ENCODE measurements at places on chromosomes 1 and 21. TPM values are rescaled to one million over a fixed set of nuclear protein-coding genes. Genes with fewer than 3 reads are reported as not detected.

Gene CLIC4
- 50.7 TPM for total RNA-seq

Gene KLF17
- 0.67 TPM for total RNA-seq

Gene CCDC18
- total RNA-seq = 4.9 TPM

Gene ERICH3
- total RNA-seq = not detected

Gene NMNAT2
- 0.47 TPM for total RNA-seq

Gene BRINP2
- total RNA-seq = 0.54 TPM

Gene TNFRSF8
- 0.11 TPM for total RNA-seq

Gene ICOSLG
- 3.9 TPM for total RNA-seq

Gene GSTM1
- total RNA-seq = not detected

Gene PFKL
- 41.4 TPM for total RNA-seq

Gene OLFML2B
- total RNA-seq = 0.32 TPM

Gene GPR61
- not detected for total RNA-seq

Gene KCNN3
- total RNA-seq = 0.05 TPM

Gene SLAMF7
- 2.5 TPM for total RNA-seq

Gene C1orf74
- total RNA-seq = 1.6 TPM

Gene AGL
- total RNA-seq = 3.6 TPM

Gene C1orf159
- 13.9 TPM for total RNA-seq

All from A549 treated with GW870086 at 1 μM for 4 hours (cell line).